ENCODE measurements at places on chromosomes 6 and 20. TPM values are rescaled to one million over a fixed set of nuclear protein-coding genes. Genes with fewer than 3 reads are reported as not detected.

The MUC22 gene
- not detected for polyA plus RNA-seq

The PROKR2 gene
- not detected for polyA plus RNA-seq

The OR2B6 gene
- polyA plus RNA-seq: not detected

The CDSN gene
- 0.03 TPM for polyA plus RNA-seq

The SLC35D3 gene
- polyA plus RNA-seq: not detected

Measured in endothelial cell of umbilical vein (primary cell).